ENCODE measurements at places on chromosomes 2 and 18.

DNA sequence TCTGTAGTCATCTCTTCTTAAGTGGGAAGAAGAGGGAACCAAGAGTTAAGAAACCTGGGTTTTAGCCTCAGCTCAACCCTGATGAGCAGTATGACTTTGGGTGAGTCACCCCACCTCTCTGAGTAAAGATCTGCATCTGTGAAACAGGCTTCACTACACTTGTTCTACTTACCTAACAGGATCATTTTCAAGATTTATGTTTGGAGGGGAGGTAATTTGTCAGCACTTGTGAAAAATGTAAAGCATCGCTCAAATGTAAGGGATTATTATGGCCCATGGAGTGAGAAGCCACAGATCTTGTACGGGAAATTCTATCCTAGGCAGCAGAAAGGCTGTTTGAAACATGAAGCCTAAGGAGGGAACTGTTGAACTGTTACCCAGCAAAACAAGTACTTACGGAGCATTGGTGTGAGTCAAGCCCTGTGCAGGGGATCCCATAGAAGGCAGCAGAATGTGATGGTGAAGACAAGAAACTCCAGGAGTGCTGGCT is 160.6 kb downstream of the PRKCE start:
- DNase-seq, result peak; percentile 10

DNA sequence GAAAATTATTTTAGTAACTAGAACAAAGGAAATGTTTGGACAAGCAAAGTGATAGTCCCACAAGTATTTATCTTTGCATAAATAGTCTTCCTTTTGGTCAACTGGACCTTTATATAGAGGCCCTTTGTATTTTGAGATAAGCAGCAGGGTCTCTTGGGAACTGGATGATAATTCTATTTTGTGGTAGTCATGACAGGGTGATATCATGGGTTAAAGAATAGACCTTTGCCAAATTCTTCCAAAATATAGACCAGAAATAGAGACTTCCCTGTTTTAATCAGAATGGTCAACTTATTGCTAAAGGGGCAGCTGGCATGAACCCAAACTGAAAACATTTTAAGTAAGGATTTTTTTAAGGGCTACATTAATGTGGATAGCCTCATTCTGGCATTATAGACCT is 10.5 kb downstream of the PLEK start:
- DNase-seq, result no peak

GRCh38 chr2:76569819-76570218 is 859.1 kb upstream of the GCFC2 start:
- no peak for DNase-seq

DNA sequence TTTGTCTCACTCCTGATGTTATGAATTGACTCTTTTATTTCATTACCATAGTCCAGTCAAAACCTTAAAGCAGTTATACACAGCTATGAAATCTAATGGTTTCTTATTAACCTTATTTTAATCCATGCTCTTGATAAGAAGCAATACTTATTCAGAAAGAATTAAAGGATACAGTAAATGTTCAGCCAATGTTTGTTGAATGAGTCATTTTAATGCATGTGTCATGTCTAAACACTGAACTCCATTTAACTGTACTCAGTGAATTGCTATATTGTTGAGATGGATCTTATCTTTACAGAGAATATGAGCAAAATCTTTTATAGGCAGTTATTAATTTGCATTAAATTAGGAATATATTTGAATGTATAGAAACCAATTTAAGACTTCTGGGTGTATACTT is 135.1 kb upstream of the TFPI start:
- no peak for DNase-seq

- DNase-seq, result no peak
These were observed 46.6 kb downstream of the SMAD2 start for GRCh38 chr18:47883771-47884413.

DNA sequence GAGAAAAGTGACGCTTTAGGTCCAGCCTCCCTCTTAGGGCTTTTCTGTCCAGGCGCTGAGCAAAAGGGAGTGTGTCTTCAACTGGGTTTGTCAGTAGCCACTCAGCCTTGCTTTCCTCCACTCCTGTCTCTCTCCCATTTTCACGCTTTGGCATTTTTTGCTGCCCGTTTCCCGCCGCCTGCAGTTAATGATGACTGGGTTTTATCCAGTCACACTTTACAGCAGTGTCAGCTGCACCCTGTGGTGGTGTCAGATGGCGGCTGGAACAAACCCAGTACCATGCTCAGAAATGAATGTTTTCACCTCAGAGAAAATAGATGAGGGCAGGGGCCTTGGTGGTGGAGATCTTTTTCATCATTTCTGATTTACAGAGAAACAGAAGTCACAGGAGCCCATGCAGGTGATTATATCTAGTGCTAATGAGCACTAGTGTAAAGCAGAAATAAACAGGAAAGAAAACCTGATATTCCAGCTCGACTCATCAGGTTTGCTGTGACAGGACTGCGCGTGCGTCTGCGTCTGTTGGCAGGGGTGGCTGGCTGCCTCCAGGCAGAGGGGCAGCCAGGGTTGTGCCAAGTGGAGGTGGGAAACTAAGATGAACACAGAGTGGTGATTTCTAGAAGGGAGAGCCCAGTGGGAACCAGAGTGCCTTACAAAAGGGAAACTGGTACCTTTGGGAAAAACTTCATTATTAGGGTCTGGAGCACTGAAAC is 139.9 kb downstream of the TANC1 start:
- DNase-seq, result no peak

DNA sequence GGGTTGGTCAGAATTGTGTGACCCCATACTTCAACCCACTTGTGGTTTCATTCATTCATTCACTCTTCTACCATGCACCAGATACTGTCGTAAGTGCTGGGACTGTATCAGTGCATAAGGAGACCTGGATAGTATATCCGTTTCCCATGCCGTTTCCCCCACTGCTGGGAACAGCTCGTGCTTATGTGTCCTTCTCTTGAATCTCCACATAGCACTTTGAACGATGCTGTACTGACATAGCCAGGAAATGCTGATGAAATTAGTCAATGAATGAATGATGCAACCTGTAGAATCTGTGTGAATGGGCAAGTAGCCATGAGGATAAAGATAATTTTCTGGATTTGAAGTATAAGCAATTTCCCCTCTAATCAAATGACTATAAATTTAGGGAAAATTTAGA is 276.1 kb downstream of the BCL2 start:
- no peak for DNase-seq

DNA sequence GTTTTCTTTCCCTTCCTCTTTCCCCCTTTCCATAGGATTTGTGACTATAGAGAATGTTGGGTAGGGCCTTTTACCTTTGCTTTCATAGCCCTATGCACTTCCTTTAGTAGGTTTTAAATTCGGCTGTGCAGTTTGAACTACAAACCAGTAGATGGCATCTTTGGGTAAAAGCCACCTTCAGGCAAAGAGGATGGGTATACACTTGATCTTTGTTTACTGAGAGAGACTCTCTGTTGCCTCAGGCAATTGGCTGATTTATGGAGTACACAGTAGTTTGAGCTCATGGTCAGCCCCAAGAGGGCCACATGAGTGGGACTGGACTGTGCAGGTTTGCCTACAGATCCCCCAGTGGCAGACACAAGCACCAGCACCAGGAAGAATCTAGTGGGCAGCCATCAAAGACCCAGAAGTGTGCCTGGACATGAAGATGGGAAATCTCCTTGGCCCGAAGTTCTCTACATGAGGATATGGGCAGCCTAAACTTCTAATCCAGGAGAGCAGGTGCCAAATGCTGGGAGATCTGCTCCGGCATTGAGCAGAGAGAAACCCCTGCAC is 1304.3 kb upstream of the DDX18 start:
- DNase-seq, result peak; percentile 71
